ENCODE measurements at places on chromosomes 16 and 17.

- peak; percentile 49 for DNase-seq
These were observed 5.3 kb upstream of the WIPI1 start for GRCh38 chr17:68462381-68463210.

GRCh38 chr17:4740025-4740351 lies 260 bp upstream of the CXCL16 start:
- no peak for DNase-seq

GRCh38 chr17:37225465-37225864 lies 150.3 kb upstream of the C17orf78 start:
- DNase-seq, result no peak

- DNase-seq, result no peak
These were observed 1.1 kb downstream of the P4HB start for GRCh38 chr17:81858967-81859905.

DNA sequence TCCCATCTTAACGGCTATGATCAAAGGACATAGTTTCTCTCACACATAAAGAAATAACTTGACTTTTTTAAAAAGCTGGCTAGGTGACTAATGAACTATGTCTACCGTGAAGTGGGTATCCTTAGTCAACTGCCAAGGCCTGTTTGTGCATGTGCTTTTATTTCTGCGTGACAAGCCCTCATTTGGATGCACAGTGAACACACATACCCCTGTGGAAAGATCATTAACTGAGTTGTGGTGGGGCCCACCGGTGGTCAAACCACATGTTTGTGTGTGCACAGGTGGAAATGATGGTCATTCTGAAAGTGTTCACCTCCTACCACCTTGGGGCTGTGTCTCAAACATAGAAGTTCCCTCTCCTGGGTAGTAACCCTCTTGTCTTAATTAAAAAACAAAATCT lies 256.1 kb upstream of the SALL1 start:
- DNase-seq, result no peak

GRCh38 chr17:41537614-41537954 lies 9.5 kb upstream of the KRT19 start:
- DNase-seq, result no peak

DNA sequence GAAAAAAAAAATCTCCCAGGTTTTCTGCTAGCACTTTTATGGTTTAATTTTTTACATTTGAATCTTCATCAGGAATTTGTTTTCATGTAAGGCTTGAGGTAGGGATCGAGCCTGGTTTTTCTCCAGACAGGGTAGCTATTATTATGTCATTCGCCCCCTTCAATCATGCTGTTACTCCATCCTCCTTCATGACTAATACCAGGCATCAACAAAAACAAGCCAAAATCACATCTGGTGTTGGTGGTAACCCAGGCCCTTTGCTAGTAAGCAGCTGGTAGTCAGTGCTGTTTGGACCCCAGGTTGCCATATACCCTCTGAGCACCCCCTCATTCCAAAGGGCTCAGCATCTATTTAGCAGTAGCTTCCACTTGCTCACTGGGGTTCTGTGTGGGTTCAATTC lies 29.5 kb downstream of the DRC3 start:
- no peak for DNase-seq

- no peak for DNase-seq
These were observed 480 bp upstream of the PROCA1 start for GRCh38 chr17:28712032-28712704.

GRCh38 chr16:4884972-4885874 lies 37.9 kb downstream of the UBN1 start:
- DNase-seq, result no peak

GRCh38 chr16:88792668-88793250 lies 7.7 kb upstream of the PIEZO1 start:
- no peak for DNase-seq

- no peak for DNase-seq
These were observed 108.5 kb downstream of the PCTP start for GRCh38 chr17:55859301-55859795.

GRCh38 chr17:43875476-43876147 lies 28.6 kb downstream of the CD300LG start:
- no peak for DNase-seq

GRCh38 chr16:53159781-53160436 lies 105.1 kb downstream of the CHD9 start:
- DNase-seq, result no peak

DNA sequence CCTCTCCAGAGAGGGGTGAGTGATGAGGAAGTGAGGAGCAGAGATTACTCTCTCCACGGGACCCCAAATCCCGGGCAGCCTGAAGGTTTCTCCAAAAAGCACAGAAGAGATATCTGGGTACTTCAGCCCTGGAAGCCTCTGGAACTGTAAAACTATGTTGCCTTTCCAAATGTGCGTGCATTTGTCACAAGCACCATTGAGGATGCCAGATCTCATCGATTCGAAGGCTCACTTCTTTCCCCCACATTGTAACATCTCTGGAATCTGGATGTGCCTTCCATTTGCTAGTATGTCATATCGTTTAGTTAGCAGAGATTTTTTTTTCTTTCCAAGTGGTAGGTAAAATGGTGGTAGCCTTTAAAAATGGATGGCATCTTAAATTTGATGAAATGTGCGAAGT lies 45.8 kb downstream of the ABCC12 start:
- no peak for DNase-seq

- DNase-seq, result no peak
These were observed 3.1 kb downstream of the ALOX15B start for GRCh38 chr17:8041979-8042378.

DNA sequence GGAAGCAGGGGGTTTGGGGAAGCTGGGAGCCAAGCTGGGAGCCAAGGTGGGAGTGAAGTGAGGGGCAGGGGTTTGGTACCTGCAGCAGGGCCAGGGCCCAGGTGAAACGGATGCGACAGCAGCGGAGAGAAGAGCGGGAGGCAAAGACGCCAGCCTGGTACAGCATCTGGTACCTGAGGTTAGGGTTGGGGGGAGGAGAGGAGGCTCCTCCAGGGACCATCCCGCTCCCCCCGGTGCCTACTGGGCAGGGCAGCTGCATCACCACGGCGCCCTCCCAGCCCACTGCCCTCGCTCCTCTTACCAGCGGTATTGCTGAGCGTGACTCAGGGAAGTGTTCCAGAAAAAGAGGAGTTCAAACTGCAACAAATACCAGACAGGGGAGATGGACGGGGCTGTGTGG lies 9.8 kb downstream of the CLN3 start:
- DNase-seq, result no peak

DNA sequence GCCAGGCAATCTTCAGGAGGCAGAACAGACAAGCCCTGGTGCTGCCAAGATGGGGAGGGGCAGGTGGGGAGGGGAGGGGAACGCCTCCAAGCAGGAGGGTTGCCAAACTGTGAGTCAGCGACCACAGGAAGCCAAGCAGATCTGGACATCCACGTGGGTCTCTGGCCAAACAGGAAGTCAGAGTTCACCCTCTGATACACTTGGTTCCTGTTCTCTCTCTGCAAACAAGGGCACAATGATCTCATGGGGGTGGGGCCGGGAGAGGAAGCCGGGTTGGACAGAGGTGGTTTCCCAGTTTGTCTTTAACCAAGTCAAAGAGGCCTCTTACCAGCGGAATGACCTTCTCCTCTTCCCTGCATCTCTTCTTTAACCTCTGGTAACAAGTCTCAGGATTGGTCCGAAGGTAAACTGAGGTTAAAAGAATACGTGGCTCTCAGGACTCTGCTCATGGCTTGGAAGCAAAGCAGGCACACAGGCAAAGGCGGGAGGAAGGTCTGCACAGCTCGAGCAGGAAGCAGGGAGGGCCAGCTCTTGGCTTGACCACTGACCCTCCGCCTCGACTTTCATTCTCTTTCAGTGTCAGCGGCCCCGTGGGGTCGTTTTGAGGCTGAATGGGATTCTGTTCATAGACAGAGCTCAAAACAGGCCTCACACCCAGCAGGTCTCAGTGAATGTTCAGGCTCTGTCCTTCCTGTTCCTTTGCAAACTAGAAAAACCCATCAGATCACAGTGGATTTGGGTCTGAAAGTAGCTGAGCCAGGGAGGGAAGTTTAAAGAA lies 32.9 kb downstream of the TK2 start:
- DNase-seq, result no peak

DNA sequence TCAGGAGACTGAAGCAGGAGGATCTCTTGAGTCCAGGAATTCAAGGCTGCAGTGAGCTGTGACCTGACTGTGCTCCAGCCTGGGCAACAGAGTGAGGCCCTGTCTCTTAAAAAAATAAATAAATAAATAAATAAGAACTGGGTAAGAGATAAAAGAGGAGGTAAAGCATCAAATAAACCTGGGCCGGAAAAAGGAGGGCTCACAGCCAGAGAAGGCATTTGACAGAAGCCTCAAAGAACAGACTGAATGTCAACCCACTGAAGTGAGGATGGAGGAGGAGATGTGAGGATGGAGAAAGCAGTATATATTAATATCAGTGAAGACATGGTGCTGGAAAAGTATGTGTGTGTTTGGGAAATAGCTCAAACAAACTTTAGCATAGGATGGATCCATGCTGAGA lies 6.1 kb downstream of the NOG start:
- no peak for DNase-seq

DNA sequence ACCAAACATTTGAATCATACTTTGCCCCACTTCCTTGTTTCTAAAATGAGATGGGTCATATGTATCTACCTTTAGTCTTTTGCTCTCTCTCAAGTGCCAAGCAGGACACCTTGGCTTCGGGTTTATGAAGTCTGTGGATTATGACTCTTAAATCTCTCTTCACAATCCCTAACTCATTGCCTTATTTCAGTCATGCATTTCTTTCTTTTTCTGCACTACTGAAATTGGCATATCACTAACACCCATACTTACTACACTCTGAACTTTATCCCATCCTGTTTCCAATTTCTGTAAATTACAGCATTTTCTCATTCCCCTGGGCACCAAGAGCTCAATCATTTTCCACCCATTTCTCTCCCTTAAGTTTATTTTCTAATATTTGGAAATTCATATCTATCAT lies 42.0 kb downstream of the ABCA9 start:
- DNase-seq, result no peak

DNA sequence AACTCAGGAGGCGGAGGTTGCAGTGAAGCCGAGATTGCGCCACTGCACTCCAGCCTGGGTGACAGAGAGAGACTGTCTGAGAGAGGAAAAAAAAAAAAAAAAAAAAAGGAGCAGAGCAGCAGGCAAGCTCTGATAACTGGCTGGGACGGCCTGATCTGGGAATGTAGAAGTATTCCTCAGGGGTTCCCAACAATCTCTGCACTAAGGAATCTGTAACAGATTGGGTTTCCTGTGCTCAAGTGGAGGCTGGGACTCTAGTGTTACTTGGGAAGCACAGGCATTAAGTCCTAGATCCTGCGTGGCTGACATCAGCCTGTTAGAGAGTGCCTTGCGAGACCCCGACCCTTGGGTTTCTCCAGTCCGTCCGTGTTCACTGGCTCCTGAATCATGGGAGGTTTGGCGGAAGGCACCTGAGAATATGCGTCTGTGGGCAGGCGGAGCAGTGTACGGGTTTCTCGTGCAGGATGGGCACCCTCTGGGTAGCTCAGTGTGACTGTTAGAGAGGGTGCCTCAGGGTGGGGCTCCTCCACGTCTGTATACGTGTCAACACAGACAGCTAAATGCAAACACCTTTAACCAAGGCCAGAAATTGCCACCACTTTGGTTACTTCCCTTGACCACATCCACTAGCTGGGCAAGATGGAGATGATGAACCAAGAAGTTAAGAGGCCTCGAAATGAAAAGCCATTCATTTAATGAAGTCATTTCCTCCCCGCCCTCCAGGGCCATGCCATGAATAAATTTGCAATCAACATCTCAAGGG lies 174.9 kb upstream of the RPL38 start:
- no peak for DNase-seq

GRCh38 chr17:45035848-45036247 lies 15.6 kb downstream of the DCAKD start:
- no peak for DNase-seq

DNA sequence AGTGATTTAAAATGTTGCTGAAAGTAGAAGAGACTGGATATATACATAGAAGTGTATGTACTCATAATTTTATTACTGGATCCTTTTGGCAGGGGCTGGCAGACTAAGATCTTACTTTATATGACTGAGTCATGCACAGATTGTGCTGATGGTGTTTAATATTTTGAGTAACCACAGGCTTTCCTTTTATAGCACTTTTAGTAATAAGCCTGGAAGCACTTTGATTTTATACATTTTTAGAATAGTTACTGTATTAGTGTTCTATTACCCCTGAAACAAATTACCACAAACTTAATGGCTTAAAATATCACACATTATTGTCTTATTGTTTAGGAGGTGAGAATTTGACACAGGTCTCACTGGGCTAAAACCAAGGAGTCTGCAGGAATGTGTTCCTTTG lies 113.4 kb upstream of the CDH8 start:
- DNase-seq, result no peak

DNA sequence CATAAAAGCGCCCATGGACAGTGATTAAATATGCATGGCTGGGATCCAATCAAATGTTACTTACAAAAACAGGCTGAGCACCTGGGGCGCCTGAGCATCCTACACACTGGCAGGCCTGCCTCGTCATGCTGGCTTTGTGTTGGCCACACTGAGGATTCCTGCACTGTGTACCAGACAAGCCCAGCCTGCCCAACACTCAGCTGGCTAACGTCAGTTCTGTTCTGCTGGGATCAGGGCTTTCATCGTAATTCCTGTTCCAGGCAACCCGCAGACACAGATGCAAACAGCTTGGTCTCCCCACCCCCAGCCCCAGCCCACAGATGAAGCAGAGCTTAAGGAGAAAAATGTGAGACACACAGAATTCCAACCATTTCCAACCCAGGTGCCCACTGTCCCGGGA lies 30.7 kb downstream of the PIMREG start:
- DNase-seq, result no peak

DNA sequence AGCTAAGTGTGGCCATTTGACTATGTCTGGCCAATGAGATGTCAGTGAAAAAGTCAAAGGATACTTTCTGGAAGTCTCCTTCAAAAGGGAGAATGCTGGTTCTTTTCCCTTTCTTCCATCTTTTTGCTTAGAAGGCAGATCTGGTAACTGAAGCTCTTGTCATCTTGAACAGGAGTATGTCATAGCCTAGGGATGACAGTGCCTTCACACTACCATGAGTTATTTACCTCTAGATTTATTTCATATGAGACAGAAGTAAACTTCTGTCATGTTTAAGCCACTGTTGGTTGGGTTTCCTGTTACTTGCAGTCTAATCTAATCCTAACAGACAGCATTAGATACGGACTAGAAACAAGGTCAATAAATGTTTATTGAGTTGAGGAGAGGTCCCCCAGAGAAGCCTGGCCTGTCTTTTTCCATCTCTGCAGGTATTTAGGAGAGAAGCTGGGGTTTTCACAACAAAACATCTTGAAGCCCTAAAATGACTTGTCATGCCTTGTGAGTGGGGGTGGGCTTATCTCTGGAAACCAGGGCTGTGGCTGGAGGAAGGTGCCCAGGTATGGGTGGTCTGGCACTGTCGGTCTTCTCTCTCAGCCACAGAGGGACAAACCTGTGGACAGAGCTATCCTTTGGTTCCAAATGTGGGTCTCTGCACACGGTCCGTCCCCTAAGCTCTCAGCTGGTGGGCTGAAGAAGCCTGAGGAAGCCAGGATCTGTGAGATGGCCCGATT lies 28.5 kb downstream of the TMEM98 start:
- DNase-seq, result no peak

DNA sequence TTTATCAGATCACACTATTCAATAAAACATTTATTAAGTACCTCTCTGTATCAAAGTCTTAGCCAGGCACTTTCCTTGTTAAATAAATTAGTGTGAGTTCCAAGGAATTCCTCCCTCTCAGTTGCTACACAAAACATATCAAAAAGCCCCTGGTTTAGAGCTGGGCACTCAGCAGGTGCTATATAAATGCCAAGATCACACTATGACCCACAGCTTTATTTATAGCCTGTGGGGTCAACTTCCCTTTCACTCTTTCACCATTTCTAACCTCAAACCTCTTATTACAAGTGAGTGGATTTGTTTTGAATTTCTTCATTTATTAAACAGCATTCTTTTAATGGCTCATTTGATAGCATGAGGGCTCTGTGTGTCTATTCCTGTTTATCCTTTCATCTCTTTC lies 112.6 kb upstream of the MPHOSPH6 start:
- DNase-seq, result no peak
